ENCODE measurements at places on chromosomes 7 and 10. TPM values are rescaled to one million over a fixed set of nuclear protein-coding genes. Genes with fewer than 3 reads are reported as not detected.

Gene TRIP6
- 65.3 TPM for total RNA-seq

Gene FAM25A
- total RNA-seq = not detected

Gene SLC26A4
- 1.0 TPM for total RNA-seq

DNA sequence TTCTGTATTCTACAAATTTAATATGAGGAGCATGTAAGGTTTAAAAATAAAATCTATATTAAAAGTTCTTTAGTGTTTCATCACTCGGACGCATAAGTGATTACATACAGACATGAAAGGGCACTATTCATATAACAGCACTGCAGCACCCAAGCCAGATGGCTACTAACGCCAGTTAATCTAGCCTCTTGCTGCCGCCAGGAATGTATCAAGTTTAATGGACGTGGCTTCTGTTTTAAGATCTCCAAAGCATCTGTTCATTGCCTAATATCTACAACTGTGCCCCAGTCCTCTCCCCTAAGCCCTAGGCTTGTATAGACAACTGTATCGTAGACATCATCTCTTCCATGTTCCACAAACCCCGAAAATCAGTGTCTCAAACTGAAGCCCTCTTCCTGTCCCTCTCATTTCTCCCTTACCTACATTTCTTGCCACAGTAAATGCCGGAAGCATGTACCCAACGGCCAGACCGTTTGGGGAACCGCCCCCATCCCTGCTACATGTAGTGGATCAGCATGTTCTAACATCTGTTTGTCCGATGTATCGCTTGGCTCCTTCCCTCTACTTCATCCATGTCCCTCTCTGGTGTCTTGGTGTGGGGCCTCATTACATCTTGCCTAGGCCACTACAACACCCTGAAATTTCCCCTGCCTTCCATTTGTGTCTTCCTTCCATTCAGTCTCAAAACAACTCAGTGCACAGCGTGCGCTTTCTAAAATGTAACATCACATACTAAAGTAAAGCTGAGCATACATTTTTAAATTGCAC, 147.5 kb upstream of the RSU1 start:
- DNase-seq = no peak

DNA sequence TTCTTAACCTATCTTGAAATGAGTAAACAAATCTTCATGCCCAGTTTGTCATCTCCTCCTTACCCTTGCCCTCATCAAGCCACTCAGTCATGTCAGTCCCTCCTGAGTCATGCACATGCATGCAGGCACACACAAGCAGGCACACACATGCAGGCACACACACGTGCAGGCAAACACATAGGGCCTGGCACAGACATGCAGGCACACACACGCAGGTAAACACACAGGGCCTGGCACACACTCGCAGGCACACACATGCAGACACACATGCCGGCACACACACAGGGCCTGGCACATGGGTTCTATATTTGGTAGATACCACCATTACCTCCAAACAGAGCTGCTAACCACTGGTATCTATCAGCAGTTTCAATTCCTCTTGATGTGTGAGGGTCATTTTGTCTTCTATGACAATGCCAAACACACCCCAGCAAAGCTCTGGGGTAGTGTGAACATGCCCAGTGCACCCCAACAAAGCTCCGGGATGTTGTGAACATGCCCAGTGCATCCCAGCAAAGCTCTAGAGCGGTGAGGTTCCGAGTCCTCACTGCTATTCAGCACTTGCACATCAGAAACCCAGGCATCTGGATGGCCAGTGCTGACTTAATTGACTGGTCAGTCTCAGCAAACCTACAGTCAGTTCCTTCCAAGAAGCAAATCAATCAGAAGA, 563.8 kb downstream of the PTPRN2 start:
- peak; percentile 13 for DNase-seq

GRCh38 chr10:97498841-97499560, at the start of gene UBTD1:
TSS of gene UBTD1 (plus strand) at chr10:97498924. CDS start at chr10:97499204, 280 bp downstream.
- DNase-seq = peak; percentile 84

DNA sequence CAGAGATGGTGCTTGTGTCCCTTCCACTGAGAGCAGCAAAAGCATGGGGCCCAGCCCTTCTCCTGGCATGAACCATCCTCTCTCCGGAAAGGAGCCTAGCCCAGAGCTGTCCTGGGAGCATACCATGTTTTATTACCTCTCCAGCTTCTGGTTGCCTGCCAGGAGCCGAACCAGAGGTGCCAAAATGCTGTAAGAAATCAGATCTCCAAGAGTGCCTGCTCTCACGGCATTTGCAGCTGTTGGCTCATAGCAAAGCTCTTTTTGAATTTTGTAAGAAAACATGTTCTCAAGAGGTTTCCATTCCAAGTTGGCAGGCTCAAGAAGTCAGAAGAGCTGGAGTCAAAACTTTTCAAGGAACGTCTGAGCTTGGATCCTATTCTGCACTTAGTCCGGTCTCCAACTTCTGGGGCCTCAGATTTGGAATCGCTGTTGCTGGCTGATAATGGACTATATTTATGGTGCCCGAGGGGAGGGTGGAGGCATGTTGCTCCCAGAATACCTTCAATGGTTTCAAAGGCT, 211.7 kb upstream of the MKI67 start:
- no peak for DNase-seq

DNA sequence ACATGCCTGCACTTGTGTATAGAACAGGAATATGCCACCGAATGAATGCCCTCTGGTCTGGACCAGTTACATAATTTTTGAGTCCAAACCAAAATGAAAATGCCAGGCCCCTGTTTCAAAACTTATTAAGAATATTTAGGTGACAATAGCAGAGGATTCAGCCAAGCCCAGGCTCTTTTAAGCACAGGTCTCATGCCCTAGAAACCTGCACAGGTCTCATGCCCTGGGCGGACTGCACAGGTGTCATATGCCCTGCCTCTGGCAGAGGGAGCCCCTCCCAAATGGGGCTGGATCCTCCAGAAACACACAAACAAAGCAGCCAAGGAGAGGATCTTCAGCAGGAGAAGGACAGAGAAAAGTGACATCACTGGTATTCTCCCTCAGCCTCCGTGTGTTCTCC, 605.4 kb upstream of the NRP1 start:
- no peak for DNase-seq

DNA sequence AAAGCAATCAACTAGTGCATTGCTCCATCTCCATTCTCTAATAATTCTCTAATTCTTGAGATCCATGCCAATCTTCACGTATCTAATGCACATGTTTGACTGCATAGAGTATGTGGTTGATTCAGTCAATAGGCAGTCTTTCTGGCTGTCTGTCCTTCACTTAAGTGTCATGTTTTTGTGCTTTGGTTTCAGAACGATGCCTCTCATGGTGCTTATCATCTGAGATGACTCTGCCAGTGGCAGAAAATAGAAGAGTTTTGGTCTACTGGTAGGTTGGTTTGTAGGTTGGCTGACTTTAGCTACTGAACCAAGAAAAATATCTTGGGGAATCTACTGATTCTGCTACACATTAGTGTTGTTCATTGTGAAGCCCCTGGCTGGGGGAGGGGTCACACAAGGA, 364.2 kb downstream of the SFMBT2 start:
- DNase-seq = no peak

- DNase-seq = no peak
Observed at GRCh38 chr7:123996327-123996625, 36.6 kb downstream of the TMEM229A start.

DNA sequence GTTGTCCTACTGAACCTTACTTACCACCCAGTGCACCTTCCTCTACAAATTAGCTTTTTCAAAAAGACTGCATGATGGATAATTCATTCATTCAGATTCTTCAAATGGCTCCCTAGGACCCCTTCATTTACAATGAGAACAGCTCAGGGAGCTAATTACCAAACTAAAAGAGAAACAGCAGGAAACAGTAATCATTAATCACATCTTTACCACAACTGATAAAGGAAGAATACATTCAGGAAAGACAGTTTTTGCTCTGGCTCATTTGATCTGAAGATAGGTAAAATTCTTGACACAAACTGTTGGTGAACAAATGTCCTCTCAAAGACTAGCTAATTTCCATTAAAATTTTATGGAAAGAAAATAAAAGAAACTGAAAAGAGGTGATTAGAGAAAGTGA, 1652.7 kb upstream of the LRRTM3 start:
- DNase-seq = no peak
